ENCODE measurements at places on chromosomes 13 and 19.

GRCh38 chr19:19742773-19743172 is 9.9 kb upstream of the ZNF14 start:
- DNase-seq, result no peak

GRCh38 chr13:74979703-74980102 is 502.3 kb downstream of the TBC1D4 start:
- no peak for DNase-seq

DNA sequence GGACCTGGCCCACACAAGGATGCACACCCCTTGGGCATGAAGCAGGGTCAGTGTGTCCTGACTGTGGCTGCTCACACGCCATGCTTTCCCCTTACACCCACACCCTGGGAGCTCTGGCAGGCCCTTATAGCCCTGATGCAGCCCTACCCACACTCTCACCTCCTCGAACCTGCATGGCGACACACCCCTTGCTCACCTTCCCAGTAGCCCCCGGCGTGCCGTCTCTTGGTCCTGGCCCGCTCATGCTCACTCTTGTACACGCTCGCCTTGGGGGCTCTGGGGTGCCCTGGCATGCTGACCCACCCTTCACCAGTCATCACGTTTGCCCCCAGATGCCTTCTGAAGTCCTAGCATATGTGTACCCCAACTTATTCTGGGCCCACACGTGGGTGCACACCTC is 56.1 kb downstream of the MAP4K1 start:
- no peak for DNase-seq

GRCh38 chr13:99812625-99813024 is 158.9 kb downstream of the ZIC5 start:
- DNase-seq, result no peak

- DNase-seq, result no peak
These were observed 2.4 kb downstream of the ELANE start for GRCh38 chr19:854549-854948.

DNA sequence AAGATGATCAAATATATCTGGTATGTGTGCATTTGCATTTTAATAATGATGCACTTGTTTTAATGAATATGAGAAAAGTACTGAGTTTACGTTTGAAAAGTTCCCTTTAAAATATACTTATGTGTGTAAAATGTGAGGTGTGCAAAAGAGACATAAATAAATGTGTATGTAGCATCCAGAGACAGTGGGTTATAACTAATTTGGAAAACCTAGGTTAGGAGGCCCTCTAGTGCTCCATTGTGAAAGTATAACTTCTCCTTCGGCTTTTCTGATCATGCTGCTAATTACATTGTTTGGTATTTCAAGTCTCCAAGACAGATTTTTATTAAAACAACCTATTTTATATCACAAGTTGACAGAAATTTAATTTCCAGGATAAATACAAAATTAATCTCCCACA is 30.1 kb downstream of the SCEL start:
- DNase-seq, result peak; percentile 45

- no peak for DNase-seq
These were observed 20.5 kb upstream of the CNMD start for GRCh38 chr13:52760077-52760476.

DNA sequence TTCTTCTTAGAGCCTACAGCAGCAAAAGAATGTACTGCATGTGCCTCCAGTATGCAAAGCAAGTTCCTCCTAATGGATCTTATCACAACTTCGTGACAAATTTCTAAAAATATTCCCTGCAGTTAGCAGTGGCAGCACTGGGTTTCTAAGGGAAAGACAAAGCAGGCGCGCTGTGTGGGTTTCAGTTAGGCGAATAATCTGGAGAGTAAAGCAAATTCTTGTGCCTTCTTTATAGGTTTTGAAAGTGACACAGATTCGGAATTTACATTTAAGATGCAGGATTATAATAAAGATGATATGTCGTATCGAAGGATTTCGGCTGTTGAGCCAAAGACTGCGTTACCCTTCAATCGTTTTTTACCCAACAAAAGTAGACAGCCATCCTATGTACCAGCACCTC is 167.9 kb downstream of the LMO7 start:
- no peak for DNase-seq

GRCh38 chr19:53868091-53868891 is 608 bp downstream of the MYADM start:
- DNase-seq, result peak; percentile 62

GRCh38 chr19:11203194-11204075 is 6.1 kb upstream of the KANK2 start:
- DNase-seq, result peak; percentile 84

DNA sequence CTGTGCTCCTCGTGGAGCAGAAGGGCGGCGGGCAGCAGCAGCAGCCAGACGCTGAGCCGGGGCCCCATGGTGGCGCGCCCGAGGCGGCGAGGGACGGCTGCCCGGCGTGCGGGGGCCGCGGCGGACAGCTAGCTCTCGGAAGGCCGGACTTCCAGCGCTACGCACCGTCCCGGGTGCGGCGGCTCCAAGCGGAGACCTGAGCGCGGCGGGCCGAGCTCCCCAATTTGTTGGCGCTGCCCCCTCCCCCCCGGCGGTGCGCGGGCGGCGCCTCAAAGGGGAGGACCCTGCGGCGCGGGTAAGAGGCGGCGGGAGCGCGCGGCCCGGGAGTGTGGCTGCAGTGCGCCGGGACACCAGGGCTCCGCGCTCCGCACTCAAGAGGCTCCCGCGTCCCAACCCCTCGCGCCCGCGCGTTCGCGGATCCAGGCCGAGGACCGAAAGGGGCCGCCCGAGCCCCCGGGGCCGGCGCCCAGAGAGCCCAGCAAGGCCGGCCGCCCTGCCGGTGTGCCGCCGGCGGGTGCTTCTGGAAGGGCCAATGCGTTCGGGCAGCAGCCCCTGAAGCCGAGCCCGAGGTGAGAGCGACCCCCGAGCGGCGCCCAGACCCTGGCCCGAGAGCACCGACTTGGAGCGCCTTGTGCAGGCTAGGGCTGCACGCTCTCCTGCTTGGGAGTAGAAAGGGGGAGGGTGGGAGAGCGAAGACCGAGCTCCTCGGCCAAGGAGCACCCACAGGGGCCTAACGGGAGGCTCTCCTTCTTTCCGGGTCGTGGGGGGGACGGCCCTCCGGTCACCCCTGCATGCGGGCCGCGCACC is at the start of the genes COL4A1 and COL4A2:
TSS of gene COL4A1 (minus strand) at position 198 of the 807 bp plus-strand sequence. CDS start at position 68, 130 bp downstream.
TSS of gene COL4A2 (plus strand) at position 325 of the 807 bp plus-strand sequence. CDS start 620 bp downstream, outside the sequence.
- no peak for DNase-seq

Measured in GM13977 (cell line).